ENCODE measurements at places on chromosomes 11 and 22. TPM values are rescaled to one million over a fixed set of nuclear protein-coding genes. Genes with fewer than 3 reads are reported as not detected.

The KLHDC7B gene
- total RNA-seq: 6.4 TPM

The CRYBB3 gene
- not detected for total RNA-seq

The YPEL4 gene
- total RNA-seq: 0.47 TPM

The OR56A1 gene
- not detected for total RNA-seq

DNA sequence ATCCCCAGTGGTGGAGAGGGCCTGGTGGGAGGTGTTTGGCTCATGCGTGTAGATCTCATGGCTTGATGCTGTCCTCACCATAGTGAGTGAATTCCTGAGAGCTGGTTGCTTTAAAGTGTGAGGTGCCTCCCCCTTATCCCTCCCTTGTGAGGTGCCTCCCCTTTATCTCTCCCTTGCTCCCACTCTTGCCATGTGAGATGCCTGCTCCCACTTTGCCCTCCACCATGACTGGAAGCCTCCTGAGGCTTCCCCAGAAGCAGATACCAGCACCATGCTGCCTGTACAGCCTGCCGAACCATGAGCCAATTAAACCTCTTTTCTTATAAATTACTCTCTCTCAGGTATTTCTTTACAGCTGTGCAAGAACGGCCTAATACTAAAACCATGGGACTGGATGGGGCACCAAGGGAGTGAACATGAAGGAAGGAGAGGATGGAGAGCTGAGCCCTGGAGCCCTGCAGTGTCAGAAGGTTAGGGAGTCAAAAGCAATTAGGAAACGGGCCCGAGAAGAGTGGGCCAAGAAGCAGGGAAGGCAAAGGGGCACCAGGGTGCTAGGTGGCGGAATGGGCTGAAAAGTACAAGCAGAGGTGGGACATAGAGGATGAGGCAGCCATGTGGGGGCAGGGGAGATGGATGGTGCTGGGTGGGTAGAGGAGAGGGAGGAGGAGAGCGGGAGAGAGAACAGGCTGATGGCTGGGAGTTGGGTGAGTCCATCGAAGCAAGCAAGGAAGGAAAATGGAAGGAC lies 9.4 kb downstream of the IFITM10 start:
- no peak for DNase-seq

DNA sequence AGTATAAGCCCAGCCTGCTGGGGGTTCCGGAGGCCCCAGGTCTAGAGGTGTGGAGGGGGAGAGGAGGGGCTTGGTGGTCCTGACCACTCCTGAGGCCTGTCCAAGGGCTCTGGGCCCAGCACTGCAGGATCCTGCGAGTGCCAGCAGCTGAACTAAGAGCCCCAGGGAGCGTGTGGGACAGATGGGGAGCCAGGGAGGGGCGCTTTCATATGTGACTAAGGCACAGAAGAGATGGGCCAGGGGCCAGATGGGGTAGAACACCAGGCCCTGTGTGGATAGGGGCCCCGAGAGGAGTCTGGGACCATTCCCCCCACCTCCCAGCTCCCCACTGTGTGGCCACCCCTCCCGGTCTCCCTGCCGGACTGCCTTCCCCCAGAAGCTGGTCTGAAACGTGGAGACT lies 18.4 kb downstream of the MAFF start:
- DNase-seq: no peak

DNA sequence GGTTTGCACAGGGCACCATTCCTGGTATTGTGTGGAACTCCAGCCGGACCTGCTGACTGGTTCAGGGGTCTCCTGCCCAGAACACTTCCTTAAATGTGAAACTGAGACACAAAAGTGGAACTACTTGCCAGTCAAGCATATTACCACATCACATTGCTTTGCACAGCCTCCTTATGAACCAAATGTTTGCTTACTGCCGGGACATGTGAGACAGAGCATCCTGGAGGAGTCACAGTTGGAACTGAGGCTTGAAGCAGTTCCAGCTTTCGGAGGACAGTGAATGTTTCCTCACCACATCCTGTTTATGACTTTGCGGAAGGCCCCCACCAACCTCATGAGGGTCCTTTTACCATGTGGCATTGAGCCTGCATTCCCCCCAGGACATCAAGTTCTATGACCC lies 105.8 kb upstream of the ARHGAP42 start:
- DNase-seq: no peak

DNA sequence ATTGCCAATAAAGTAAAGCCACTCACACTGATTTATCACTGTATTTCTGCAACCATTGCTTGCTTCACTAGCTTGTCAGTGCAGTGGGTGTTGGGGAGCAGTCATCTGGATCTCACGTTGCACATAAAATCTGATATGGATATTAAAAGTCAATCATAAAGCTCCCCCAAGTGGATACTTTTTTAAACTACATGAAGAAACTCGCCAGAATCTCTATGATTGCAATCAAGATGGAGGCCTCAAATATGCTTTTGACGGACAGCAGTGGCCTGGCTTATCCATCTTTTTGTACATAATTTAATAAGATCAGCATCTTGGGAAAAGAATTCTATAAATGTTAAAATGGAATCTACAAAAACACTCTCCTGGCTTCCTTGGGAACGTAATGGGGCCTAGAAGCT lies 137.7 kb downstream of the WT1 start:
- DNase-seq: peak; percentile 13

DNA sequence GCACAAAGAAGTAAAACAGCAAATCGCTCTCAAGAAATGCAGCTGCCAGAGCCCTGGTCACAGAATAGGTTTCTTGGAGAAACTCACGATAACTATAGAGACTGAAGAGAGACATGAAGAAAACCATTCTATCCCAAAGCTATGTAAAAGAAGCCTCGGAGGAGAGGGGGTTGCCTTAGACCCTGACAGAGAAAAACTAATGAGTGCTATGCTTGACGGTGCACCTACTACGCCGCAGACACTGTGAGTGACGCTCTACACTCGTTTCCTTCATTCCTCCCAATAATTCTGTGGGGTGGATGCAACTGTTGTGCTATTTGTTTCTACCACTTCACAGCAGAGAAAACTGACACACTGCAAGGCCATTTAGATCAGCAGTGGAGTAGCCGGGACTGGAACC lies 121.8 kb downstream of the ETS1 start:
- peak; percentile 45 for DNase-seq

DNA sequence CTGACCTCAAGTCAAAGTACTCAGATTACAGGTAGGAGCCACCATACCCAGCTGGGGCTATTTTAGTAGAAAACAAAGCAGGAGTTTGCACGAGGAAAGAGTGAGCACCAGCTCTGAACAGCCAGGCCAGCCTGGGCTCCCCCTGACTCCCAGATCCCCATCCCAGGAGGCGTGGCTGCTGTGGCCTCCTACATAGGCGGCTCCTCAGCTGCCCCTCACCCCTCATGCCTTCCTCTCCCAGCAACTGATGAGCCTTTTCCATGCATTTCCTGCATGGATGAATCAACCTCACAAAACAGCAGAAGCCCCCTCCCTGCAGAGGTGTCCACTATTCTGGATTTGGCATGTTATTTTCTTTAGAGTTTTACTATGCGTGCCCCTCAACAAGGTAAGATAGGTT lies 10.5 kb upstream of the FLRT1 start:
- no peak for DNase-seq

GRCh38 chr22:43388420-43388851 lies 23.4 kb upstream of the MPPED1 start:
- DNase-seq: peak; percentile 86

DNA sequence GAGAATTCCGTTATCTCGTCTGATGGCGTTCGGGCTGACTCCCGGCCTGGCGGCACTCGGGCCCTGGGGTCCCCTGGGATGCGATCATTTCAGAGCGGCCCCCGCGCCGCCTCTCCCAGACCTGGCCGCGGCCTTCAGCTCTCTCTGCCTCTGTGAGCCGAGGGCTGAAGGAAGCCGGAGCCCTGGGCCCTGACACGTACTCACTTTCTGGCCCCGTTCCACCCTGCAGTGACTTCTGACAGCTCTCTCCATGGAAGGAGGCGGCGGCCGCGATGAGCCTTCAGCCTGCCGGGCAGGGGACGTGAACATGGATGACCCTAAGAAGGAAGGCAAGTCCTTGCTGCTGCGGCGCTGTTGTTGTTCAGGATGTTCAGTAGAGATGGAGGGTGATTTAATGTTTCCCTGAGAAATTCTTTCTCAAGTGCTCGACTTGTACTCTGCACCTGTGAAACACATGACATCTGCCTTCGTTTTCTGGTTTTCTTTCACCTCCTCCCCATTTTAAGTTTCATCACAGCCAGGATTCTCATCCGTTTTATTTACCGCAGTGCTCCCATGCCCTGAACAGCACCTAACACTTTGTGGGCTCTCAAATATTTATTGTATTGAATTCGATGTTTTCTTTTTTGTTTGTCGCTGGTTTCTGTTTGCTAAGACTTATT lies 612 bp downstream of the GTSE1 start:
- DNase-seq: peak; percentile 58

DNA sequence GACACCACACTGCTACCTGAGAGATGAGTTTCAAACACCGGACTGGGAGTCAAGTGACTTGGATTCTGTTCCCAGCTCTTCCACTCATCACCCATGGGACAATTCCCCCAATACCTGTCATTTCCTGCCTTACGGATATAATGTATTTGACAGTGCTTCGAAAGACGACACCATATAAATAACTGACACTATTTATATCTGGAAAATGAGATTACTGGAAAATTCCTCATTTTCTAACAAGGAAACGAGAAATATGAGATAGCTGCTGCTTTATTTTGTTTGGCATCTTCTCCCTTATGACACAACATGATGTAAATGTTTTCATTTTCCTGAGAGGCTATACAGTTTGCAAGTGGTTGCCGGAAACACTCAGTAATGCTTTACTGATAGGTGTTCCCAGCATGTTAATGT lies 8.6 kb downstream of the HSCB start:
- DNase-seq: no peak

All from activated CD4-positive, alpha-beta T cell treated with anti-CD3 and anti-CD28 coated beads for 36 hours (primary cell).